ENCODE measurements at places on chromosomes 3 and 15.
A peak's percentile ranks its signal among the peaks of the same experiment; 100 is the strongest.

DNA sequence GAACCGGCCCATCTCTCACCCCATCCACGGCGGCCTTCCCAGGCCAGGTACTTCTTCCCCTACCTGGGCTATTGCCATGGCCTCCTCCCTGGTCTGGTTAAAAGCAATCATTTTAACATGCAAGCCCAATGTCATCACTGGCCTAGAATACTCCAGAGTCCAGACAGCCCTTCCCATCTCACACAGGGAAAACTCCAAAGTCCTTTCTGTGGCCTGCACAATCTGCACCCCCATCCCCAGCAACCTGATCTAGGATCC, 45.8 kb upstream of the SLCO2A1 start:
- no peaks in the 10 kb centered on the region for H3K36me3 ChIP-seq
- no peak overlapping the region for H3K4me3 ChIP-seq
- no peaks in the 10 kb centered on the region for H3K27me3 ChIP-seq
- no peaks in the 10 kb centered on the region for H3K4me1 ChIP-seq
- no peak overlapping the region for H3K27ac ChIP-seq

DNA sequence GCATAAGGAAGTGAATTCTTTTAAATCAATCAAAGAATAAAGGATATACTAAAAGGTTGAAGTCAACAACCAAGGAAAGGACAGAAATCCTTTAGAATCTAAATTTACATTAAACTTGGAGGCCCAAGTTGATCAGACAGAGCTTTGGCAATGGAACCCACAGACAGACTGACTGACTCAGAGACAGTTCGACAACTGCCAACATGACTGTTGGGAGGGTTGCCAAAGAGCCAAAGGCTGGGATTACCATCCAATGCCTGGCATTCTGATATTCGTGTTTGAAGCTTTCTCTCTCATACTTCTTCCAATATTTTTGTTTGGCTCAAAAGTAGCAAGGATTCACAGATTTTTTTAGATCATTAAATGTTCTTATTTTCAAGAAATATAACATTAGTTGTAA, 406.1 kb downstream of the PLCL2 start:
- H3K27me3 ChIP-seq = no peaks in the 10 kb centered on the region
- no peak overlapping the region for H3K4me3 ChIP-seq
- no peak overlapping the region for H3K27ac ChIP-seq
- no peaks in the 10 kb centered on the region for H3K36me3 ChIP-seq

DNA sequence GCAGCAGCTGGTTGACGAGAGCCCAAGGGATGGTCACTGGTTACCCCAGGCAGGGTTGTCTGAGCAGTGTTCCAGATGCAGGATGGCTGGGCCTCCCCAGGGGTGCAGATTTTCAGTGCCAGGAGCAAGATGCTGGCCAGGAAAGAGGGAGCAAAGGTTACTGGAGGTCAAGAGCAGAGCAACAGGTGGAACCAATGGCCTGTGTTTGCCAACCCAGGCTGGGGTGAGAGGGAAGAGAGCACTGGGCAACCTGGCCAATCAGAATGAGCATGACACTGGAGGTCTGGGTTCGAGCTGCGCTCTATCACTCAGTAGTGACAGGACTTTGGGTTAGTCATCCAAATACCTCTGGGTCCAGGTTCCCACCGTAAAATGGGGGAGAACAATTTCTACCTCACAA, 90.6 kb upstream of the TLE3 start:
- H3K4me1 ChIP-seq = peaks cover 10% of the 10 kb centered on the region
- no peaks in the 10 kb centered on the region for H3K36me3 ChIP-seq
- no peak for DNase-seq
- H3K27me3 ChIP-seq = no peaks in the 10 kb centered on the region

GRCh38 chr3:138234401-138235179, 47.5 kb downstream of the ARMC8 start:
- H3K36me3 ChIP-seq = no peaks in the 10 kb centered on the region
- no peaks in the 10 kb centered on the region for H3K4me1 ChIP-seq
- DNase-seq = no peak
- no peaks in the 10 kb centered on the region for H3K27me3 ChIP-seq

GRCh38 chr3:196193736-196194541, 17.3 kb downstream of the ZDHHC19 start:
- H3K36me3 ChIP-seq = no peaks in the 10 kb centered on the region
- H3K4me1 ChIP-seq = peaks cover 41% of the 10 kb centered on the region
- no peaks in the 10 kb centered on the region for H3K27me3 ChIP-seq
- peak overlapping the region; percentile 39 for H3K27ac ChIP-seq
- DNase-seq = peak; percentile 73

DNA sequence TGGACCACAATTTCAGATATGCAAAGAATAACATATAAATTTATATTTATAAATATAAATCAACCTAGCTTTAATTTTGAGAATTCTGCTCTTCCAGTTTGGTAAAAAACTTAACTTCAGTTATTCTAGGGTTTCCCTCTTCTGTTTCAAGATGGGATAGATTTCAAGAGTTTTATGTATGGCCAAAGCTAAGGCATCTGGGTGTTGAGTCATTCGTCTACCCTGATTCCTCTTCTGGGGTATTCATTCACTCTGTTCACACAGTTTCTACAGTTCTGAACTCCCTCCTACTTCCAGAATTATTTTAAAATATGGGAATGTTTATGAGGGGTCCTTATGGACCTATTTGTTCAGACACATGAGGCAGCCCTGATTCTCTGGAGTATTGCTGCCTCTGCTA, 4.2 kb upstream of the FGF7 start:
- H3K27ac ChIP-seq = no peak overlapping the region
- no peak for DNase-seq
- no peaks in the 10 kb centered on the region for H3K27me3 ChIP-seq

GRCh38 chr3:48716508-48716981, 476 bp downstream of the IP6K2 start:
- H3K4me3 ChIP-seq = peak overlapping the region; percentile 74
- H3K36me3 ChIP-seq = no peaks in the 10 kb centered on the region
- peak; percentile 48 for DNase-seq
- peak overlapping the region; percentile 85 for H3K27ac ChIP-seq

GRCh38 chr15:67505675-67506572, 15.0 kb upstream of the C15orf61 start:
- H3K4me3 ChIP-seq = no peak overlapping the region
- H3K36me3 ChIP-seq = no peaks in the 10 kb centered on the region
- H3K27me3 ChIP-seq = no peaks in the 10 kb centered on the region
- DNase-seq = no peak

GRCh38 chr15:77107531-77108355, 36.8 kb upstream of the TSPAN3 start:
- H3K27ac ChIP-seq = no peak overlapping the region
- no peaks in the 10 kb centered on the region for H3K27me3 ChIP-seq
- peak; percentile 62 for DNase-seq
- H3K4me1 ChIP-seq = peaks cover 14% of the 10 kb centered on the region
- H3K4me3 ChIP-seq = no peak overlapping the region

- H3K27me3 ChIP-seq = no peaks in the 10 kb centered on the region
- H3K4me1 ChIP-seq = no peaks in the 10 kb centered on the region
- no peak for DNase-seq
- no peak overlapping the region for H3K27ac ChIP-seq
Measured at GRCh38 chr3:80190051-80190450, 422.3 kb upstream of the ROBO1 start.

DNA sequence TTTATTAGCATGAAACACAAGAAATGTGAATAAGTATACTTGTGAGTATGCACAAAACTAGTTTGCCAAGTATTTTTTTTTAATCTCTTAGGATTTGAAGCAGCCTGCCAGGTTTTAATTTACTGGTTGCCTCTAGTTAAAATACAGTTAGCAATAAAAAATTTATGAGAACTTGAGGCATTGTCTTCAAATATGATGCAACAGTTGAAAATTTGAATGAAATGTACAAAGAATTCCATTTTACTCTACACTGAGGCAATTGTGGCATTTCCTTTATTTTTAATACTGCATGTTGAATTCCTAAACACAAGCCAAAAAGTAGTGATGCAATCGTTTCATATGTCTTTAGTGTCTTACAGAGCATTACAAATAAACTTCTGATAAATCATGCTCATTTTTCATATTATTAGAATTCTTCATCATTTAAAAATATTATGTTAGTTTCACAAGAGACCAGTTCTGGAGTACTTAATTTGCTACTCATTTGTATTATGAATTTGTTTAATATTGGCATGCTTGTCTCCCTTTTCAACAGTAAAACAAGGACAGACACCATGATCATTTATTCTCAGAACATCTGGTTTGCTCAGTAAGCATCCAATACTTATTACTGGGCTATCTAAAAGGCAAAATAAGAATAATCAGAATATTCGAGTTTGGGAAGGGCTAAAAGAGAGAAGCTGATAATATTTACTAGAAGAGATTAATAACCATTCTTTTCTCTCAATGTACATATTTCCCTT, 124.8 kb upstream of the PTX3 start:
- H3K4me3 ChIP-seq = no peak overlapping the region
- no peaks in the 10 kb centered on the region for H3K36me3 ChIP-seq
- no peak for DNase-seq

GRCh38 chr3:106006001-106006400, 137.2 kb upstream of the CBLB start:
- H3K4me3 ChIP-seq = no peak overlapping the region
- no peaks in the 10 kb centered on the region for H3K4me1 ChIP-seq
- H3K27me3 ChIP-seq = no peaks in the 10 kb centered on the region
- no peaks in the 10 kb centered on the region for H3K36me3 ChIP-seq

- no peaks in the 10 kb centered on the region for H3K27me3 ChIP-seq
- H3K4me1 ChIP-seq = no peaks in the 10 kb centered on the region
- no peak overlapping the region for H3K4me3 ChIP-seq
- H3K36me3 ChIP-seq = no peaks in the 10 kb centered on the region
Measured at GRCh38 chr3:139110072-139110830, 65.6 kb upstream of the PRR23C start.

GRCh38 chr15:38504680-38505467, 50.9 kb downstream of the FAM98B start:
- no peak for DNase-seq
- H3K27me3 ChIP-seq = no peaks in the 10 kb centered on the region
- H3K4me1 ChIP-seq = no peaks in the 10 kb centered on the region

DNA sequence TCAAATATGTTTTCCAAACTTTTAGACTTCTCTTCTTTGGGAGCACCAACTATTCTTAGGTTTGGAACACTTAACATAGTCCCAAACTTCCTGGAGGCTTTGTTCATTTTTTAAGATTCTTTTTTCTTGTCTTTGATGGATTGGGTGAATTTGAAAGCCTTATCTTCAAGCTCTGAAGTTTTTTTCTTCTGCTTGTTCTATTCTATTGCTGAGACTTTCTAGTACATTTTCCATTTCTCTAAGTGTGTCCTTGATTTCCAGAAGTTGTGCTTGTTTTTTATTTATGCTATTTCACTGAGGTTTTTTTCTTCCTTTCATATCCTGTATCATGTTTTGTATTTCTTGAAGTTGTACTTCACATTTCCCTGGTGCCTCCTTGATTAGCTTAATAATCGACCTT, 97.5 kb downstream of the PLSCR2 start:
- no peaks in the 10 kb centered on the region for H3K27me3 ChIP-seq
- H3K4me1 ChIP-seq = peaks cover 12% of the 10 kb centered on the region
- DNase-seq = no peak
- no peak overlapping the region for H3K27ac ChIP-seq
- H3K36me3 ChIP-seq = no peaks in the 10 kb centered on the region

DNA sequence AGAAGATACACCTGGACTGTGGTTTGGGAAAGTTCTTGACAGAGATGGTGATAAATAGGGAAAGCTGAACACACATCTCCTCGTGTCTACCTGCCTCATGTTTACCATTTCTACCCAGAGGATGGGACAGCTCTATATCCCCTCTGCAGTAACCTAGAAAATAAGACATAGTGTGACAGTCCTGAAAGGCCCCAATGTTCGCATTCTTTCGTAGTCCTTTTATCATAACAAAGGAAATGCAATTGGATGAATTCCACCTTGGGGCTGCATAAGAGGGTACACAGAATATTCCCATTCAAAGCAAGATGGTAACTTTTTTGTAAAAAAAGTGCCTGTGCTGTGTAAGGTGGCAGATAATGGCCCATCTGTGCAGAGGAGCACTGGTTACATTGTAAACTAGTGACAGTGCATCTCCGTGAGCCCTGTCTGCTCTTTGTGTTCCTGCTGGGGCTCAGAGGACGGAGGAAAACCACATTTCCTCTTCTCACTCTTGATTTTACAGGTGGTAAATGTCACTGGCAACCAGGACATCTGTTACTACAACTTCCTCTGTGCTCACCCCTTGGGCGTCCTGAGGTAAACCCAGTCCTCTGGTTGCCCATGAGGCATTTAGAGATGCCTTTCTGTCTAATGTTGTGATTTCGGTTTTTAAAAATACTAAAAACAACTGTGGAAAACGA, 74.3 kb downstream of the SIDT1 start:
- H3K27me3 ChIP-seq = no peaks in the 10 kb centered on the region
- H3K4me3 ChIP-seq = no peak overlapping the region
- peak; percentile 62 for DNase-seq
- H3K4me1 ChIP-seq = peaks cover 9% of the 10 kb centered on the region
- no peaks in the 10 kb centered on the region for H3K36me3 ChIP-seq

DNA sequence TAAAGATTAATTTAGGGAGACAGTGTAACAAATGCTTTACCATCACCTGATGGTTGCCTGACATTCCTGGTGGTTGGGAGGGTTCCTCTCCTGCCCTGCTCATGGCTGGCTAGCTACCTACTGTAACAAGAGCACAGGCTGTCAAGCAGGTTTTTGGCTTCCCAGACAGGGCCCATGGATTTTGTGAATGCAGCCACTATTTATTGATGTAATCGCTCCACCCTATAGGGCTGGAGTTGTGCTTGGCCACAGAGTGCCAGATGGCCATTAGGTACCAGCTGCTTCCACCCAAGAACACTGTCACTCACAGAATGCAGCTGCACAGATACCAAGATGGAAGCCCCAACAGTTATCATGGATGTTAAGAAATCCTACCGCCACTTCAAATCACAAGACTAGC, 31.0 kb upstream of the KLHL25 start:
- no peaks in the 10 kb centered on the region for H3K4me1 ChIP-seq
- no peak overlapping the region for H3K27ac ChIP-seq
- H3K36me3 ChIP-seq = no peaks in the 10 kb centered on the region
- DNase-seq = no peak
- no peak overlapping the region for H3K4me3 ChIP-seq

- no peaks in the 10 kb centered on the region for H3K36me3 ChIP-seq
- no peaks in the 10 kb centered on the region for H3K27me3 ChIP-seq
- no peak for DNase-seq
Measured at GRCh38 chr15:69299943-69300588, 1.4 kb downstream of the PAQR5 start.

DNA sequence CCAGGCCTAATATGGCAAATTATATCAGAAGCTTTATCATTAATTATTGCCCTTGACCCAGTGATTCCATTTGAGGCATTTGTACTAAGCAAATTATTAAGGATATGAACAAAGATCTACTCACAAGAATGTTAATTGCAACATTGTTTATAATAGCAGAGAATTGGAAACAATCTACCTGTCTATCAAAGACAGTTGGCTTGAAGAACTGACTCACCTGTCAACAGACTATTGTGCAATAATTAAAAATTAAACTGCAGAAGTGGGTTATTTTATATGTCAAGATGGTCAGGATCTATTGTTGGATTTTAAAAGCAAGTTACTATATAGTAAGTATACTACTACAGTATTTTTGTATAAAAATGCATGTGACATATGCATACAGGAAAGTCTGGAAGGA, 6.7 kb upstream of the FETUB start:
- H3K36me3 ChIP-seq = no peaks in the 10 kb centered on the region
- no peak overlapping the region for H3K4me3 ChIP-seq
- no peaks in the 10 kb centered on the region for H3K4me1 ChIP-seq
- no peak for DNase-seq
